ENCODE measurements at places on chromosomes 7 and 10. TPM values are rescaled to one million over a fixed set of nuclear protein-coding genes. Genes with fewer than 3 reads are reported as not detected.

The MYO1G gene
- 306 TPM for total RNA-seq

The PDE6C gene
- not detected for total RNA-seq

The TMEM236 gene
- total RNA-seq = 0.04 TPM

The MCMBP gene
- 121 TPM for total RNA-seq

- no peak overlapping the region for H3K27ac ChIP-seq
- H3K36me3 ChIP-seq = peaks cover 3% of the 10 kb centered on the region
- H3K4me1 ChIP-seq = peaks cover 2% of the 10 kb centered on the region
- H3K27me3 ChIP-seq = no peaks in the 10 kb centered on the region
- H3K4me3 ChIP-seq = no peak overlapping the region
- DNase-seq = no peak
Measured at GRCh38 chr10:93471110-93471651, 11.0 kb downstream of the MYOF start.

- no peak overlapping the region for H3K27ac ChIP-seq
- peaks cover 25% of the 10 kb centered on the region for H3K4me1 ChIP-seq
- no peak overlapping the region for H3K4me3 ChIP-seq
- DNase-seq = no peak
Measured at GRCh38 chr7:7212612-7213011, 30.3 kb downstream of the C1GALT1 start.

- DNase-seq = no peak
- no peak overlapping the region for H3K4me3 ChIP-seq
- H3K4me1 ChIP-seq = peaks cover 13% of the 10 kb centered on the region
- no peaks in the 10 kb centered on the region for H3K27me3 ChIP-seq
- H3K36me3 ChIP-seq = no peaks in the 10 kb centered on the region
- H3K27ac ChIP-seq = no peak overlapping the region
Measured at GRCh38 chr10:16832351-16833080, 15.3 kb upstream of the RSU1 start.

DNA sequence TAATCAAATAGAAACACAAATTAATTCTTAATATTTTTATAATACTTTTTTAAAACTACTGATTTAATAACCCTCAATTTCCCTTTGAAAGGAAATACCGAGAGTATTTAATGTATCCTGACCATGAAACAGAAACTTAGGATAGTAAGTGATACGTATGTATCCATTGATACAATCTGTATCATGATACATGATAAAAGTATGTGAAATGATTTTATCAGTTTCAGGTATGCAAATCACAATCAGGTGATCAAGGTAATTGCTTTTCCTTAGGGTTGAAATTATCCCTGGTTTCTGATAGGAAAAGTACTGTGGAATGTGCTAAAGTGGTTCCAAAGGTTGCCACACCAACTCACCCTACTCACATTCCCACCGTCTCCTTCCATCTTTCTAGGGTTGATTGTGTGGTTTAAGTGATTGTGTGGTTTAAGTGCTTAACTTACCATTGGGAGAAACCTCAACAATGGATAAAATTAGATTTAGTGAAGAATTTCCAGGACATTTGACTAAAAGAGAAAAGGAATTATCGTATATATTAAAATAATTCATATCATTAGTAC is 138.3 kb downstream of the LRRN3 start:
- H3K27me3 ChIP-seq = no peaks in the 10 kb centered on the region
- H3K4me3 ChIP-seq = no peak overlapping the region
- H3K4me1 ChIP-seq = peaks cover 12% of the 10 kb centered on the region
- H3K27ac ChIP-seq = no peak overlapping the region
- no peak for DNase-seq

GRCh38 chr7:4147926-4148620 is 534.0 kb upstream of the FOXK1 start:
- H3K4me1 ChIP-seq = peaks cover 6% of the 10 kb centered on the region
- no peak overlapping the region for H3K4me3 ChIP-seq
- no peak overlapping the region for H3K27ac ChIP-seq
- H3K27me3 ChIP-seq = peaks cover 14% of the 10 kb centered on the region
- no peak for DNase-seq

DNA sequence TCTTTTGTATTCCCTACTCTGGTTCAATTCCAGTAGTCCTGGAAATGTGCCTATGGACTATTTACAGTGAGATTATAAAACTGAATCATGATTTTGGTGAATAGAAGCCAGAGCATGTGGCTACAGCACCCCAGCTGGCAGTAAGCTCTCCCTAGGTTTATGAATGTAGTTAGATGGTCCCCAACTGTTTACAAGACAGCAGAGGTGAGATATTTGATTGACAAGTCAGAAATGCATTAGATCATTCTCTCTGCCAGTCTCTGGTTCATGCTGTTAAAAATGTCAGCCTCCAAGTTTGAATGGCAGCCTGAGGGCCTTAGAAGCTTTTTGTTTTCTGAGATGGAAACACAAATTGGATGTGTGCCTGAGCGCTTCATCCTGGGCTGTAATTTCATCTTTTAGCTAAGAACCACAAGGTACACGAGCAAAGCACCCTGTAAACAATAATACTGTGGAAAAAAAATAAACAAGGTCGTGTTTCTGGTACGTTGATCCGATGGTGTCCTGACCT is 85.0 kb downstream of the BTRC start:
- DNase-seq = no peak
- no peaks in the 10 kb centered on the region for H3K27me3 ChIP-seq
- H3K36me3 ChIP-seq = no peaks in the 10 kb centered on the region
- H3K27ac ChIP-seq = no peak overlapping the region

DNA sequence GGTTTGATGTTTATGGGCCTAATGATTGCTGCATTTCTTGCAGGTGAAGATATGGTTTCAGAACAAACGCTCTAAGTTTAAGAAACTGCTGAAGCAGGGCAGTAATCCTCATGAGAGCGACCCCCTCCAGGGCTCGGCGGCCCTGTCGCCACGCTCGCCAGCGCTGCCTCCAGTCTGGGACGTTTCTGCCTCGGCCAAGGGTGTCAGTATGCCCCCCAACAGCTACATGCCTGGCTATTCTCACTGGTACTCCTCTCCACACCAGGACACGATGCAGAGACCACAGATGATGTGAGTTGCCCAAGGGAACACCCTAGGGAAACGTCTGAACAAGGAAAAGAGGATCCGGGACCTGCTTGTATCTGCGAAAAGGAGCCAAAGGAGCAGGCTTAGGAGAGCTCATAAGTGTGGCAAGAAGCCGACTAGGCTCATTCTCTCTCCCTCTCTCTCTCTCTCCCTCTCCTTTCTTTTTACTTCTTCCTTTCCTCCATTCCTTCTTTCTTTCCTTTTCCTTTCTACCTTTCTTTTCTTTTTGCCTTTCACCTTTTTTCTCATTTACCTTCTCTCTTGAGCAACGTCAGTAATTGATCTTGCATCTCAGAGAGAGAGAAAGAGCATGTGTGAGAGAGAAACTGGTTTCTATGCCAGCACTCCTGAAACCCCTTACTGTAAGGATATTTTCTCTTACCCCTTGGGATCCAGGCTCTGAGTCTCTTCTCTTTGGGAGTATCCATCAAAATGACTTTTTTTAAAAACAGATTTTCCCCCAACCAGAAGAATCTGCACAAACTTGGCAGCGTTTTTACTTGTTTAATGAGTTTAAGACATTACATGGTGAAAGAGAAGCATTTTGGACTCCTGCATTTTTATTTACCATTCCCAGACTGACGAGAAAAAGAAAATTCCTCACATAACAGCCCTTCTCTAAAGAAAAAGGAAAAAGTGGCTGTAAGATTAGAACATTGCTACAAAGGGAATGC is 4.7 kb downstream of the DLX6 start:
- peaks cover 97% of the 10 kb centered on the region for H3K27me3 ChIP-seq
- DNase-seq = no peak
- no peak overlapping the region for H3K27ac ChIP-seq
- no peaks in the 10 kb centered on the region for H3K36me3 ChIP-seq
- H3K4me3 ChIP-seq = no peak overlapping the region

DNA sequence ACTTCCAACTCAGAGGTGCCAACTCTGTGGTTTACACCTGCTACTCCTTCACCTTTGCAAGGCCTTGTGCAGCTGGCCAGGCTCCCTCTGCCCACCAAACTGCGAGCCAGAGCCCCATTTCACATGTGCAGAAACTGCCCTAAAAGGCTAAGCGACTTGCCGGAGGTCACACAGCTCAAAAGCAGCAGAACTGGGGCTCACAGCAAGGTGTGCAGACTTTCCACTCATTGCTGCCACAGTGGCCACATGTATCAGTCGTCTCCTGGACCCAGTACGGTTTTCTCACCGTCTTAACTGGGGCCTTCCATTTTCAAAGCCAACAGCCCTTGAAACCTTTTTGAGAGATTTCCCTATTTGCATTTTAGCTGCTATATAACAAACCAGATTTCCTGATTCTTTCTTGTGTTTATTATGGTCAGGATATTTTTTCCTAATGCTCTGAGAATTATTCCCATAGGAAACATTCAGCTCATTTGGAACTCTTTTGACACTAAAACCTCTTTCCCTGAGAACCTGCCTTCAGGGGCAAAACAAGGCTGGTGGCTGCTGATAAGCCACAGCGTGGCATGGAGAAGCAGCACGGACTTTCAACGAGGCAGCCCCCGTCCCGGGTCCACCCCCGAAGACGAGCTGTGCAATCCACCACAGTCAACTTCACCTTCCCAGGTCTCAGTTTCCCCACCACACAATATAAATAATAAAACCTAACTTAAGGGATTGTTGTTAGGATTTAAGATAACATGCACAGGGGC is 29.9 kb downstream of the SORBS1 start:
- no peaks in the 10 kb centered on the region for H3K36me3 ChIP-seq
- H3K27me3 ChIP-seq = no peaks in the 10 kb centered on the region
- no peak for DNase-seq
- H3K4me1 ChIP-seq = peaks cover 2% of the 10 kb centered on the region

DNA sequence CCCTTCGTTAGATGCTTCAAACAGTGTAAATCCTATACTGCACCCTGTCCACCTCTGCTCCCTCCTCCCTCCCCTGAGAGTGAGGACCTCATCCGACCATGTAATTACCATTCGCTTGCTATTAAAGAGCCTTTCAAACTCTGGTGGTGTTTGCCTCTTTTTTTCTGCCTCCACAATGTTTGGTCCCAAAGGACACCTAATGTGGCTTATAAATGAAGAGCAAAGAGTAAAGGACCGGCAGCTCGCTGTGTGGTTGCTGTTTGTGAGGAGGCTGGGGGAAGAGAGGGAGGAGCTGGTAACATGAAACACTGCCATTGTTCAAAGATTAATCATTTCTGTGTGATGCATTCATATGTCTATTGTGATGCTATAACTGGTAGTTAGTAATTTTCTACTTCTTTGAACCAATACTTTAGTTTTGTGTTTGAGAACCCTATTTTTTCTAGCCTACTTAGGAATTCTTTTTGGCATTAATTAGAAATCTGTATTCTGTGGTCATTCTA is 27.9 kb downstream of the MTURN start:
- no peak for DNase-seq
- H3K4me1 ChIP-seq = peaks cover 43% of the 10 kb centered on the region

GRCh38 chr7:151187409-151188251 is 580 bp upstream of the ASB10 start:
- H3K27ac ChIP-seq = no peak overlapping the region
- no peaks in the 10 kb centered on the region for H3K36me3 ChIP-seq
- H3K27me3 ChIP-seq = no peaks in the 10 kb centered on the region

DNA sequence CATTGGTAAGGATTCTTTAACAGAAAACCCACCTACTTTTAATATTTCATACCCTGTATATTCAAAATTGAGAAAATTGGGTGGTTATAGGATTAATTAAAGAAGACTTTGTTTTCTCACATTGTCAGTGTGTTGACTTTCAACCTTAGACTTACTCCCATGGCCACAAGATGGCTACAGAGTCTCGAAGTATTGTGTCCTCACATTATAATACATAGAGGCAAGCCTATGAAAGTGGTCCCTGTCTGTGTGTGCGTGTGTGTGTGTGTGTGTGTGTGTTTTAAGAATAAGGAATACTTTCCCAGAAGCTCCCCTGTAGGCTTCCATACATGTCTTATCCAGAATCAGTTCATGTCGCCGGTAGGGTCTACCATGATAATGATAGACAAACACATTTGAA is 180.0 kb downstream of the PHF14 start:
- H3K4me1 ChIP-seq = no peaks in the 10 kb centered on the region
- H3K27ac ChIP-seq = no peak overlapping the region
- no peaks in the 10 kb centered on the region for H3K27me3 ChIP-seq
- H3K4me3 ChIP-seq = no peak overlapping the region

GRCh38 chr7:85025312-85025756 is 161.5 kb downstream of the SEMA3D start:
- H3K27me3 ChIP-seq = no peaks in the 10 kb centered on the region
- no peak overlapping the region for H3K27ac ChIP-seq
- H3K4me1 ChIP-seq = no peaks in the 10 kb centered on the region
- no peak overlapping the region for H3K4me3 ChIP-seq
